ENCODE measurements at places on chromosomes 4 and X. TPM values are rescaled to one million over a fixed set of nuclear protein-coding genes. Genes with fewer than 3 reads are reported as not detected.

DNA sequence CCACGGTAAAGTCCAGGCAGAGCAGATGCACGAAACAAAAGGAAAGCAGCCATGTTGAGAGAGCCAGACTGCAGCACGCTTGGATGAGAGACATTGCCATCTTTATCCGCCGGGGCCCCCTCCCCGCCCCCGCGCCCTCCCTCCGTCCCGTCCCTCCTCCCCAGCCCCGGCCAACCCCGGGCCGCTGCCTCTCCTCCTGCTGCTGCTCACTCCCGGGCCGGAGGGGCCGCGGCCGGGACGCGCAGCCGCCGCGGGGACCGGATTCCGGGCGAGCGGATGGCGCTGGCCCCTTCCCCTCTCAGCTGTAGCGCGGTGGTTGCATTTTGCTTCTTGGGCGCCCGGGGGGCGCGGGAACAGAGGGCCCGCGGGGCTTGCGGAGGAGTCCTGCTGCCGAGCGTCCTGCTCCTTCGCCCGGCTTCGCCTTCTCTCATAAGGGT is 542 bp downstream of the RNF150 start:
- DNase-seq = no peak

DNA sequence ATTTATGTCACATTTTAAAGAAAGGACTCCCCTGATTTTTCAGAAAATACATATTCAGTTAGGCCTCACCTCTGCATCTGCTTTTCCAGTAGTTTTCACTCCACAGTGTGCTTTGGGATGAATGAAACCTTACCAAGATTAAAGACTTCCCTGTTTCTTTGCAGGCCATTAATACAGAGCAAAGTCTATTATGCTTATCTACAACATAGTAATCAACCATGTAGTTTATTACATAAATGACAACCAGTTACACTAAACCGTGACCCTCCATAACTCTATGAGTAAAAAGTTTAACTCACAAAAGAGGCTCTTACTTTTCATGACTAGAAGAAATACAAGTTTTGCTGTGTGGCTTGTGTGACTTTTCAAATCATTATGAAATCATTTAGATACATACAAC is 2.3 kb downstream of the LRRC66 start:
- DNase-seq = no peak

- DNase-seq = no peak
Measured at GRCh38 chr4:86855572-86855971, 6.4 kb upstream of the SLC10A6 start.

DNA sequence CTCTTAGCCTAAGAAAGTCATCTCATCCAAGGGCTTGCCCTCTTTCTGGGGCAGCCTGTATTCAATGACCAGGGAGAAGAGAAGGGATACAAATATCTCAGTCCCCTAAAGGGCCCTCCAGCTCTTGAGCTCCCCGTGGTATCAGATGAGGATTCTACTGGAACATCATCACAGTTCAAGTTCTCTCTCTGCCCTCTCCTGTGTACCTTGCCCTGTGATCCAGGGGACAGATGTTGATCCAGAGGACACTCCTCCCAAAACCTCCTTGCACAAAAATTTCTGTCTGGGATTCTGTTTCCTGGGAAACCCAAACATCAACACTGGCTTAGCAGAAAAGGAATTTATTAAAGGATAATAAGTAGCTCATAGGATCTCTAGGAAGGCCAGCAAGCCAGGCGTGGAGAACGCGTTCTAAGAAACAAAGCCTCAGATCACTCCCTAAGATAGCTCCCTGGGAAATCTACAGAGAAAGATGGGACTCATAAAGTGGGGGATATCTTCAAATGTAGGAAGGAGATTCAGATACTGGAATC is 296.3 kb upstream of the KLF3 start:
- no peak for DNase-seq

GRCh38 chr4:53841711-53842110 is 222.7 kb downstream of the CHIC2 start:
- no peak for DNase-seq

GRCh38 chr4:145019346-145019745 is 78.7 kb downstream of the ANAPC10 start:
- no peak for DNase-seq

DNA sequence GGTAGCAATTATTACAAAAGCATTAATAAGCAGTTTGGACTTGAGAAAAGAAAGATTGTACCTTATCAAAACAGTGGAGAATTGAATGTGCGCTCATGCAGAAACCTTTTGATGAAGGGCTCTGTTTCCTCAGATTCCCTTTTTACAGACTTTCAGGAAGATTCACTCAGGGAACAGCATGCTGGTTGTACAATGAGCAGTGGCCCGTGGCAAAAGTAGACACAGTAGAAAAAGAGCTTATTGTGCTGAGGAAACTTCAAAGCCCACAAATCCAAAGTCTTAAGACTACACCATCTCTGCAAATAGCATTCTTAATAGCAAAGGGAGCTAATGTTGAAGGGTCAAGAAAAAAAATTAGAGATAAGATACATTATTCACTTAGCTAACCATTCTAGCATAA is 858.9 kb downstream of the PDHA2 start:
- DNase-seq = no peak

- DNase-seq = no peak
Measured at GRCh38 chr4:70239884-70240591, 2.4 kb upstream of the CSN3 start.

- no peak for DNase-seq
Measured at GRCh38 chr4:152988721-152989553, 52.8 kb downstream of the FHDC1 start.

- no peak for DNase-seq
Measured at GRCh38 chr4:101512416-101512815, 165.1 kb upstream of the PPP3CA start.

- DNase-seq = no peak
Measured at GRCh38 chr4:156595041-156595440, 376.6 kb downstream of the PDGFC start.

GRCh38 chrX:153917869-153918268 is 8.2 kb downstream of the ARHGAP4 start:
- DNase-seq = no peak

GRCh38 chrX:1484638-1485019 is 31.9 kb upstream of the ASMTL start:
- DNase-seq = no peak

DNA sequence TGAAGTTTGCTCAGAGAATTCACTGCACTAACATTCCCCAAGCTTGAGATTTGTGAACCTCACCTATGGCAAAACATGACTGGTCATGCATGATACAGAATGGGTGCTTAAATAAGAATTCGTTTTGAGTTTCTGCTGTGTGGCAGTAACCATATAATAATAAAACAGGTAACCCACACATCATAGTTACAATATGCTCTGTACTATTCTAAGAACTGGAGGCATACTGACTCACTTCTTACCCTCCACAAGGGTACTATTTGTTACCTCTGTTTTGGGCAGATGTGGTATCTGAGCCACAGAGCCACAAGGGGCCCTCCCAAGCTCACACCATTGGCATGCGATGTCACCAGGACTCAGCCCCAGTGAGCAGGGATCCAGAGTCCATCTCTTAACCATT is 17.6 kb downstream of the SLC2A9 start:
- DNase-seq = no peak

DNA sequence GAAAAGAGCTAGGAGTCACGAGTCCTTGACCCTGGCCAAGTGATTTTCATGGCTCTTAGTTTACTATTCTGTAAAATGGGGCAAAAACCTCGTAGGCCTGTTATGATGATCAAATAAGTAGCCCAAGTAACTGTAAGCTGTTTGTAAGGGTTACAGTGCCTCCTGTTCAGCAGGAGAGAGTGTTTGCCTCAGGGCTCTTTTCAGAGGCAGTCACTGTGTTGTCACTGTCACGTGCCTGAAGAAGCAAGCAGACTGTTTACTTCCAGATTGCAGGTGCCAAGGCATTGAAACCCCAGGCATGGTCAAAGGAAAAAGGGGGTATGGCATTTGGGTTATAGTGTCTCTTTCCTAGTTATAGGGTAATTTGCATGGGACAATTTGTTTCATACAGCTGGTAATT is 4.5 kb downstream of the RAB39B start:
- DNase-seq = no peak

DNA sequence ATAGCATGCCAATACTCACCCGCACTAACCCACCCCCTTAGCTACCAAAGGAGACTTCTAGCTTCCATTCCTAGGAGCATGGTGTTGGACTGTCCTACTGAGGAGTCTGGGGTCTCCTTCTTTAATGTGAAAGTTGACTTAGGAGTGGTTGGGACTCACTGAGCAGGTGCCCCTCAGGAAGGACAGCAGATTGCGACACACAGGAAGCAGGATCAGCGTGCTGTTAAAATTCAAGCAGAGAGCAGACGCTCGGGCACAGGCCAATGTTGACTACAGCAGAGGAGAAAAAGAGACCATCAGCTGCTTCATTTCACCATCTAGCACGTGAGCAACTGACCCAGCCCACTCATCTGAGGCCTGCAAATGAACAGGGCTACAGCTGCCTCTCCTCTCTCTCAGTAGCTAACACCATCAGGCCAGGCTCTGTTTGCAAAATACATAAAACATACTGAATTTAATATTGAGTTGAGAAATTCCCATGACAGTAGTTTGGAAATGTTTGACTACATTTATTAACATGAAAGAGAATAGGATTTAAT is 10.8 kb downstream of the NOX1 start:
- no peak for DNase-seq

GRCh38 chrX:134024686-134025377 is 39.4 kb upstream of the GPC3 start:
- no peak for DNase-seq

DNA sequence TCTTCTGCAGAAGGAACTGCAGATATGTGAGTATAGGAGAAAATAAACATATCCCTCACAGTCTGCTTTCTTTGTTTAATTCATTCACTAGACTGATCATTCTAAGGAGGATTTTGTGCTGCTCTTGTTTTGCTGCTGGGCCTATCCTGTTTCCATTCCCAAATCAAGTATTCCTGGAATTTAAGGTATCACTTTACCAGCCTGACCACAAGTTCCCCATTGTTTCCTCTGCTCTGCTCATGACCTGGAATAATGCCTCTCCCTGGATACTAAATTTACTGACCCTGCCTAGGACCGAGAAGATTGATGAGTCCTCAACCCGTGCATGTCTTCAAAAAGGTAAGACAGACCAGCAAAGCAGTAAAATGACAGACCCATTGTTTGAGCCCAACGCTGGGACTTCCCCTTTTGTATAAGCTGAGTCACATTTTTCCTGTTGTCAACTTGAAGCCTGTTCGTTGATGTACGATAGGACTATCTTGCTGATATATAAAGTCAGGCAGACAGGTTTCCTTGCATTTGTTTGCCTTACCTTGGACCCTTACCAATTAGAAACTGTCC is 85.5 kb upstream of the TET2 start:
- DNase-seq = peak; percentile 1

CSAG1 gene
- total RNA-seq = not detected

IL2RG gene
- 4.3 TPM for total RNA-seq

CENPVL1 gene
- total RNA-seq = not detected

TLR6 gene
- 3.3 TPM for total RNA-seq

SMPX gene
- total RNA-seq = not detected

MAGEB10 gene
- total RNA-seq = not detected

NAA10 gene
- 42.5 TPM for total RNA-seq

VCX3A gene
- total RNA-seq = not detected

HPGDS gene
- total RNA-seq = not detected

Data from esophagus squamous epithelium (tissue), 5 donors.